T-cell (primary cell): ENCODE measurements at places on chromosomes 12 and 14. TPM values are rescaled to one million over a fixed set of nuclear protein-coding genes. Genes with fewer than 3 reads are reported as not detected.

Gene TPH2
- total RNA-seq = not detected

Gene ADAM21
- total RNA-seq = 0.14 TPM

Gene EPS8
- total RNA-seq = 3.8 TPM

Gene TROAP
- 1.3 TPM for total RNA-seq

Gene TMPO
- total RNA-seq = 129 TPM

Gene DLST
- total RNA-seq = 88.3 TPM

Gene KRT83
- total RNA-seq = not detected

Gene SARNP
- total RNA-seq = 40.9 TPM

Gene RNF212B
- 1.1 TPM for total RNA-seq

Gene CRIP1
- total RNA-seq = 224 TPM

Gene ACSM4
- total RNA-seq = not detected

Gene DNAI7
- total RNA-seq = not detected

Gene CBLN3
- total RNA-seq = 13.5 TPM

Gene VRTN
- total RNA-seq = not detected

Gene CFL2
- 13.9 TPM for total RNA-seq

Gene SLC6A15
- 0.12 TPM for total RNA-seq

Gene SLCO1B3
- total RNA-seq = not detected

Gene RDH12
- not detected for total RNA-seq

Gene PLXNC1
- 12.9 TPM for total RNA-seq

Gene MYH7
- total RNA-seq = not detected

Gene KLRK1
- total RNA-seq = 141 TPM

Gene SLC5A8
- not detected for total RNA-seq

Gene GPR68
- 3.0 TPM for total RNA-seq

Gene PLEKHH1
- 1.0 TPM for total RNA-seq

Gene AQP2
- not detected for total RNA-seq

Gene KRT74
- total RNA-seq = 0.79 TPM
